ENCODE measurements at places on chromosomes 5 and 9.

- DNase-seq: peak; percentile 56
- H3K36me3 ChIP-seq: no peaks in the 10 kb centered on the region
- H3K27me3 ChIP-seq: no peaks in the 10 kb centered on the region
- no peaks in the 10 kb centered on the region for H3K4me1 ChIP-seq
- H3K4me3 ChIP-seq: peak overlapping the region; percentile 21
- no peak overlapping the region for H3K27ac ChIP-seq
Observed at GRCh38 chr5:150129813-150130492, 25.7 kb downstream of the PDGFRB start.

DNA sequence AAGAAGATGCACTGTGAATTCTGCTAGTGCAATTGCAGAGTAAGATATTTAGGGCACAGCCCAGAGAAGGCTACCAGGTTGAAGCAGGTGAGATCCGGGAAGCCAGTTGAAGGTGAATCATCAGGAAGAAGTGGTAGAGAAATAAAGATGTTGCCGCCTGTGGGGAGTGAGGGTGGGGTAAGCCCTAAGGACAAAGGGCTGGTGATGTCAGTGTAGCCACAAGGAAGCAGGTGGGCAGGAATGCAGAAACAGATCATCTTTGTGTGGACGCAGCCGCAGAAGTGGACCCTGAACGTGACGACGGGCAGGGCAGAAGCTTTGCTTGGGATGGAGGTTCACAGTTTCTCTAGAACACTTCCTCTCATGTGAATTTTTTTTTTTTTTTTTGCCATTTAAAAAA, 164.2 kb downstream of the ACTL7B start:
- no peak for DNase-seq
- no peak overlapping the region for H3K4me3 ChIP-seq
- H3K27me3 ChIP-seq: no peaks in the 10 kb centered on the region
- H3K36me3 ChIP-seq: no peaks in the 10 kb centered on the region
- no peaks in the 10 kb centered on the region for H3K4me1 ChIP-seq

DNA sequence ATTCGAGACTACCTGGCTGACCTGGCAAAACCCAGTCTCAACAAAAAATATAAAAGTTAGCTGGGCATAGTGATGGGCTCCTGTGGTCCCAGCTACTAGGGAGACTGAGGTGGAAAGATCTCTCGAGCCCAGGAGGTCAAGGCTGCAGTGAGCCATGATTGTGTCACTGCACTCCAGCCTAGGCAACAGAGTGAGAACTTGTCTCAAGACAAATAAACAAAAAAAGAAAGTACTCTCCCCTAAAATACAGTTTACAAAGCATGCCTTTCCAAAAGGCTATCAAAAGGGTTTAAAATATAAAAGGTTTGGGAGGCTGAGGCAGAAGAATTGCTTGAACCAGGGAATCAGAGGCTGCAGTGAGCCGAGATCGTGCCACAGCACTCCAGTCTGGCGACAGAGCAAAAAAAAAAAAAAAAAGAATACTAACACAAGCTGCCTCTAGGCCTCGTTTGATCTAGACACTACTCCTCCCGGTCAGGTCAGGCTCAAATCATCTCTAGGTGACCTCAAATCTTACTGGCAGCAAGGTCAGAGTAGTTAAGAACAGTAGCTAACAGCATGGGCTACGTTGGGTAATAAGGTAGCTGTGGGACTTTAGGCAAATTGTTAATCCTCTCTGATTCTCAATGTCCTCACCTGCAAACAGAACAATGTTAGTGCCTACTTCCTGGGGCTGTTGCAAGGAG, 9.3 kb downstream of the NAIF1 start:
- H3K36me3 ChIP-seq: no peaks in the 10 kb centered on the region
- DNase-seq: no peak
- H3K4me1 ChIP-seq: 0 out of 2 replicates have a peak, but pooled peaks cover 5% of the 10 kb centered on the region
- no peaks in the 10 kb centered on the region for H3K27me3 ChIP-seq
- H3K27ac ChIP-seq: no peak overlapping the region

GRCh38 chr9:125405938-125406809, 144.5 kb downstream of the GAPVD1 start:
- H3K27ac ChIP-seq: no peak overlapping the region
- DNase-seq: no peak
- H3K4me1 ChIP-seq: no peaks in the 10 kb centered on the region
- peaks cover 5% of the 10 kb centered on the region for H3K27me3 ChIP-seq
- H3K36me3 ChIP-seq: no peaks in the 10 kb centered on the region
- no peak overlapping the region for H3K4me3 ChIP-seq

GRCh38 chr5:91591076-91591475, 208.0 kb upstream of the ARRDC3 start:
- H3K4me1 ChIP-seq: no peaks in the 10 kb centered on the region
- no peak for DNase-seq
- H3K4me3 ChIP-seq: no peak overlapping the region
- no peaks in the 10 kb centered on the region for H3K27me3 ChIP-seq

DNA sequence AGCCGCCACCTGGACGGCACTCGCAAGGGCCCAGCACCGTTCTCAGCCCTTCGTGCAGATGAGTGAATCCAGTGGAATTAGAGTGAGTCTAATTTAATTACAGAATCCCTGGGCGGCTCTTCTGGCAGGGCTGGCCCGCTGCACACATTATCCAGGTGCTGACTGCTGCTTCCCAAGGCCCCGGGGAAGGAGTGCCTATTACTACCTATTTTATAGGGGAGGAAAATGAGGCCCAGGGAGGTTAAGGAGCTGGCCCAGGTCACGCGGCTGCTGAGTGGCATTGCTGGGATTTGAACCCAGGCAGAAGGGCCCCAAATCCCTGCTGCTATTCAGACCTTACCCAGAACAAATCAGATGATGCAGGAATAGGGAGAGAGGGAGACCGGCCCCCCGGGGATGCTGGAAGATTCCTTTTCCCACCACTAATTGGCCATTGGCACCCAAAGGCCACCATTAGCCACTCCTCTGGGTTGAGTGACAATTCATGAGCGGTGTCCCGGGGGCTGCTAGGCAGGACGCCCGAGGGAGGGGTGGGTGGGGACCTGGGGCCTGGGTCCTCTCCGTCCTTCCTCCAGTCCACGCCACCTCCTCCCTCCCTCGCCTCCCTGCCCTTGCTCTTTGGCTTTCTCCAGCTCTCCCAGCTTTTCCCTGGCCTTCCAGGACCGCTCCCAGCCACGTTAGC, 10.3 kb upstream of the QRFP start:
- no peak overlapping the region for H3K4me3 ChIP-seq
- no peaks in the 10 kb centered on the region for H3K36me3 ChIP-seq
- H3K27ac ChIP-seq: no peak overlapping the region
- H3K27me3 ChIP-seq: peaks cover 85% of the 10 kb centered on the region

- H3K4me3 ChIP-seq: no peak overlapping the region
- H3K27me3 ChIP-seq: no peaks in the 10 kb centered on the region
- H3K4me1 ChIP-seq: no peaks in the 10 kb centered on the region
- no peak overlapping the region for H3K27ac ChIP-seq
- no peaks in the 10 kb centered on the region for H3K36me3 ChIP-seq
- no peak for DNase-seq
Observed at GRCh38 chr5:118918232-118918631, 70.1 kb downstream of the DTWD2 start.

GRCh38 chr9:130058154-130058553, 4.4 kb downstream of the GPR107 start:
- 0 out of 2 replicates have a peak, but pooled peaks cover 5% of the 10 kb centered on the region for H3K4me1 ChIP-seq
- no peaks in the 10 kb centered on the region for H3K27me3 ChIP-seq
- no peaks in the 10 kb centered on the region for H3K36me3 ChIP-seq
- H3K27ac ChIP-seq: no peak overlapping the region
- H3K4me3 ChIP-seq: no peak overlapping the region

- no peaks in the 10 kb centered on the region for H3K27me3 ChIP-seq
- no peaks in the 10 kb centered on the region for H3K36me3 ChIP-seq
- H3K27ac ChIP-seq: no peak overlapping the region
- H3K4me3 ChIP-seq: no peak overlapping the region
- no peak for DNase-seq
Observed at GRCh38 chr5:132375957-132376356, 6.4 kb downstream of the SLC22A5 start.

- no peaks in the 10 kb centered on the region for H3K36me3 ChIP-seq
- H3K4me1 ChIP-seq: 0 out of 2 replicates have a peak, but pooled peaks cover 4% of the 10 kb centered on the region
- peaks cover 53% of the 10 kb centered on the region for H3K27me3 ChIP-seq
- H3K4me3 ChIP-seq: no peak overlapping the region
- H3K27ac ChIP-seq: no peak overlapping the region
Observed at GRCh38 chr5:154482528-154483449, 4.8 kb upstream of the HAND1 start.

DNA sequence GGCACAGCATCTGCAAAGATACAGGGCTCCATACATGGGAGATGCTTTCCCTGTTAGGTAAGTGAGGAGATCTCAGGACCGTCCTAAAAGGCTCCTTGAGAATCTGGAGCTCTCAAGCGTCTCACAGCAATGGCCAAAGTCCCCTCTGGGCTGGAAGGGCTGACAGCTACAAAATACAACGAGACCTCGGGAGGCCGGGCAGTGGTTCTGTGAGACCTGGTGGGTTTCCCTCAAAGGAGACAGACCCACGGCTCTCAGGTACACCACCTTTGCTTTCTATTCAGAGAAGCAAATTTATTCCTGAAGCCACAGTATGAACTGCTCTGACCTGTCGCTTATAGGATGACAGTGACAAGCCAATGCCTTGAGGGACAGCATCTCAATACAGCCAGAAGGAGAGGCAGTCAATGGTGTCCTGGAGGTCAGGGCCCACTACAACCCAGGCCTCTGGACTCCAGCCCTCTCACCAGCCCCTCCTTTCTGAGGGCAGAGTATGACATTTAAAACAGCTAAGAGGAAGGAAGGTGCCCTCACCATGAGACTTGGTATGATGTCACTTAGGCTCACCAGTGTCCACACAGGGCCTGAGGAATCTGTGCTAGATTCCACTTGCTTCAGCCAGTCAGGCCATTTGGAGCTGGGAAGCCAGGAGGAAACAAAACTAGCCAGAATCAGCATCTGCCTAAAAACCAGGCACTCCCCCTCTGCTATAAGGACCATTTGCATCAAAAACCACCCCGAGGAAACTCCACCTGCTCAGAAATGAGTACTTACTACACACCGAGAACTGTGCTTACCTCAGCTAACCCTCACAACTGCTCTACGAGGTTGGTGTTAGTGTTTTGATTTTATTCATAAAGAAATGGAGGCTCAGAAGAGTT, 86.5 kb upstream of the FSTL4 start:
- DNase-seq: peak; percentile 58
- H3K36me3 ChIP-seq: no peaks in the 10 kb centered on the region
- H3K4me3 ChIP-seq: no peak overlapping the region
- H3K4me1 ChIP-seq: peaks cover 4% of the 10 kb centered on the region
- H3K27ac ChIP-seq: no peak overlapping the region

- no peaks in the 10 kb centered on the region for H3K36me3 ChIP-seq
- H3K4me3 ChIP-seq: peak overlapping the region; percentile 64
- H3K27ac ChIP-seq: peak overlapping the region; percentile 99
- H3K4me1 ChIP-seq: peaks cover 42% of the 10 kb centered on the region
Observed at GRCh38 chr9:91193658-91194391, 167.9 kb downstream of the AUH start.

DNA sequence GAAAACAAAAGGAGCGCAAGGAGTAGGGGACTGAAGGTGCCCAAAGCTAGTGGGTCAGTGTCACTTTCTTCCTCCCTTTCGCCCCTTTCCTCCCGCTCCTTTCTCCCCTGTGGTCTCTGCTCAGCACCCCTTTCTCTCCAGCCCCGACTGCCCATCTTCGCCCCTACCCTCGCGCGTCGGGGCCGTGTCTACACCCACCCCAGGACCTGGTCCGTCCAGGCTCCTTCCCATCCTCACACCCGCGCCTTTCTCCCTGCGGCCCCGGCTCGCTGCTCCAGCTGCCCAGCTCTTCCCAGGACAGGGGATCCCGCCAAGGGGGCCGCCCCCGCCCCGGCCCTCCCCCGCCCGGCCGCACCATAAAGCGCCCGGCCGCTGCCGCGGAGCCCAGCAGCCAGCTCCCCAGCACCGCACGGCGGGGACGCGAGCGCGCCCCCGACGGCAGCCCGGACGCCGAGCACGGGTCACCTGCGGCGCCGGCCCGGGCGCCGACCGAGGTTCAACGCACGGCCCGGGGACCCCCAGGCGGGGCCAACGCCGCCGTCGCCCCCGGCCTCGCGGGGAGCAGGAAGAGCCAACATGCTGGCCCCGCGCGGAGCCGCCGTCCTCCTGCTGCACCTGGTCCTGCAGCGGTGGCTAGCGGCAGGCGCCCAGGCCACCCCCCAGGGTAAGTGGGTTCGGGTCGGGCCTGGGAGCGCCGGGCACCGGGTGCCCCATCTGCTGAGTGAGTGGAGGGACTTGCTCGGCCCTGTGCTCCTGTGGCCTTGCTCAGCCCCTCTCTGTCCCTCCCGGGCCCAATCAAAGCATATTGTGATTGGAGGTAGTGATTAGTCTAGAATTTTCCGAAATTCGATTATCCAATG, at the start of gene THBS4:
TSS of gene THBS4 (plus strand) at position 387 of the 860 bp plus-strand sequence. CDS start at position 577, 190 bp downstream.
- H3K27me3 ChIP-seq: no peaks in the 10 kb centered on the region
- H3K4me3 ChIP-seq: no peak within 1 kb of the TSS

DNA sequence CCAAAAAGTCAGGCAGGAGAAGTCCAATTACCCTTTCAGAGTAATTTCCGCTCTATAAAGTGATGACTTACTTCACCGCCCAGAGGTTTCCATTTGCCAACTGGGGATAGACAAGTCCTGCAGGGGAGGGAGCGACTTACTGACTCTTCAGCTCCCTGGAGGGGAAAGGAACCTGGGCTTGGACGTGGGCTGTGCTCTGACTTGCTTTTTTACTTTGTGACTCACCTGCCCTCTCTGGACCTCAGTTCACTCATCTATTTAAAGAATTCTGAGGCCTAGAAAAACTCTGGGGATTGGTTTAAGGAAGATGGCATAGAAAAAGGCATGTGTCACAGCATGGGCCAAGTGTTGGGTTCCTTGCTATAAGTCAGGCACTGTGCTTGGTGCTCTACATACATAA, 180.4 kb upstream of the TRIM32 start:
- H3K27ac ChIP-seq: no peak overlapping the region
- no peak overlapping the region for H3K4me3 ChIP-seq
- no peaks in the 10 kb centered on the region for H3K27me3 ChIP-seq
- no peak for DNase-seq
- no peaks in the 10 kb centered on the region for H3K4me1 ChIP-seq

DNA sequence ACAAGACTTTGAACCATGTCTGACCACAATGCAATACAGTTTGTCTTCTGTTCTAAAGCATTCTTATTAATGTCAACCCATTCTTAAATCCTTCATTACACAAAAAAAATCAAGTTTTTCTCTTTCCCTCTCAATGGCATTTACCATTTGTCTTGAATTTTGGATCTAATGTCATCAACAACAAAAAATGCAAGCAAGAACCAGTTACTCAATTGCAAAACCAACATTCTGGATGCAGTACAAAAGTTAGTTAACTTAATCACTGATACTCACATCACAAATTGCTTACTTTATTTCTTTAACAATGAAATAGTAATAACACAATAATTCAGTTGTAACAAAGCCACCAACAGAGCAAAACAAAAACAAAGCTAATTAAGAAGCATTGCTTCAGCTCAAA, 6.0 kb downstream of the C9orf40 start:
- no peak overlapping the region for H3K4me3 ChIP-seq
- H3K4me1 ChIP-seq: peaks cover 11% of the 10 kb centered on the region
- no peaks in the 10 kb centered on the region for H3K36me3 ChIP-seq
- DNase-seq: no peak
- H3K27ac ChIP-seq: no peak overlapping the region

- no peaks in the 10 kb centered on the region for H3K36me3 ChIP-seq
- no peak overlapping the region for H3K4me3 ChIP-seq
- no peak for DNase-seq
- H3K27ac ChIP-seq: no peak overlapping the region
- H3K4me1 ChIP-seq: no peaks in the 10 kb centered on the region
Observed at GRCh38 chr9:22742401-22742800, 295.8 kb downstream of the DMRTA1 start.

GRCh38 chr9:137383081-137383783, 39.7 kb downstream of the EXD3 start:
- no peak overlapping the region for H3K27ac ChIP-seq
- no peak for DNase-seq
- no peak overlapping the region for H3K4me3 ChIP-seq

- no peaks in the 10 kb centered on the region for H3K36me3 ChIP-seq
- H3K4me1 ChIP-seq: no peaks in the 10 kb centered on the region
- H3K27me3 ChIP-seq: no peaks in the 10 kb centered on the region
- no peak overlapping the region for H3K4me3 ChIP-seq
- no peak overlapping the region for H3K27ac ChIP-seq
Observed at GRCh38 chr5:93891491-93892480, 150.4 kb upstream of the POU5F2 start.
